Keratinocyte (primary cell): ENCODE measurements at places on chromosomes 13 and 19.

- no peak overlapping the region for H3K4me3 ChIP-seq
- DNase-seq: no peak
- peaks cover 24% of the 10 kb centered on the region for H3K36me3 ChIP-seq
- peaks cover 8% of the 10 kb centered on the region for H3K4me1 ChIP-seq
These were observed 67.0 kb upstream of the SLC15A1 start for GRCh38 chr13:98819382-98820010.

GRCh38 chr19:51145916-51146493 is 3.9 kb downstream of the SIGLEC7 start:
- no peaks in the 10 kb centered on the region for H3K4me1 ChIP-seq
- no peak overlapping the region for H3K27ac ChIP-seq
- H3K36me3 ChIP-seq: no peaks in the 10 kb centered on the region
- no peak overlapping the region for H3K4me3 ChIP-seq

- H3K4me3 ChIP-seq: no peak overlapping the region
- H3K36me3 ChIP-seq: no peaks in the 10 kb centered on the region
- no peaks in the 10 kb centered on the region for H3K27me3 ChIP-seq
- no peaks in the 10 kb centered on the region for H3K4me1 ChIP-seq
These were observed 59.1 kb upstream of the RNF113B start for GRCh38 chr13:98236197-98236596.

- H3K4me1 ChIP-seq: no peaks in the 10 kb centered on the region
- DNase-seq: no peak
- H3K4me3 ChIP-seq: no peak overlapping the region
- no peak overlapping the region for H3K27ac ChIP-seq
- H3K36me3 ChIP-seq: no peaks in the 10 kb centered on the region
- no peaks in the 10 kb centered on the region for H3K27me3 ChIP-seq
These were observed 210.9 kb upstream of the SPRY2 start for GRCh38 chr13:80551650-80552497.

- H3K4me1 ChIP-seq: peaks cover 23% of the 10 kb centered on the region
- peaks cover 22% of the 10 kb centered on the region for H3K36me3 ChIP-seq
- H3K27ac ChIP-seq: no peak overlapping the region
- no peaks in the 10 kb centered on the region for H3K27me3 ChIP-seq
- no peak overlapping the region for H3K4me3 ChIP-seq
- DNase-seq: no peak
These were observed 3.9 kb downstream of the SUPT5H start for GRCh38 chr19:39449116-39449797.

- H3K27me3 ChIP-seq: no peaks in the 10 kb centered on the region
- peak; percentile 42 for DNase-seq
- no peak overlapping the region for H3K27ac ChIP-seq
- peaks cover 10% of the 10 kb centered on the region for H3K4me1 ChIP-seq
- no peak overlapping the region for H3K4me3 ChIP-seq
- no peaks in the 10 kb centered on the region for H3K36me3 ChIP-seq
These were observed 82.1 kb downstream of the DLEU7 start for GRCh38 chr13:50761406-50761805.
